ENCODE measurements at places on chromosomes 5 and 9.

DNA sequence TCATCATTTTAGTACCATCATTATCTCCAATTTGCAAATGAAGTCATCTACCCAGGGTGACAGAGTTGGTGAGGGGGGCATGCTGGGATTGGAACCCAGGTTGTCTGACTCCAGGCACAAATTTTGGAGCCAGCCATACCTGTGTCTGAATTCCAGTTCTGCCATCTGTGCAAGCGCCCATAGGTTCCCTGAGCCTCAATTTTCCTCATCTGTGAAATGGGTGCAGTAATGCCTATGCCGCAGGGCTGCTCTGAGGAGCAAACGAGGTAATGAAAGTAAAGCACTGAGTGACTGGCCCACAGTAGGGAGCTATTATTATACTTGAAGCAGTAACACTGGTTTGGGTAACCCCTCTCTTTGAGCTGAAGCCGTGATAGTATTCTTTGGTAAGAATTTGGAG, 49.6 kb downstream of the SH3PXD2B start:
- DNase-seq: no peak

- DNase-seq: no peak
Observed at GRCh38 chr5:53063176-53063575, 46.4 kb downstream of the MOCS2 start.

GRCh38 chr5:149671544-149671943, 58.6 kb upstream of the PPARGC1B start:
- no peak for DNase-seq

GRCh38 chr5:5350101-5350500, 72.4 kb upstream of the ICE1 start:
- DNase-seq: no peak

GRCh38 chr9:70061776-70062175, 18.1 kb downstream of the MAMDC2 start:
- DNase-seq: no peak

DNA sequence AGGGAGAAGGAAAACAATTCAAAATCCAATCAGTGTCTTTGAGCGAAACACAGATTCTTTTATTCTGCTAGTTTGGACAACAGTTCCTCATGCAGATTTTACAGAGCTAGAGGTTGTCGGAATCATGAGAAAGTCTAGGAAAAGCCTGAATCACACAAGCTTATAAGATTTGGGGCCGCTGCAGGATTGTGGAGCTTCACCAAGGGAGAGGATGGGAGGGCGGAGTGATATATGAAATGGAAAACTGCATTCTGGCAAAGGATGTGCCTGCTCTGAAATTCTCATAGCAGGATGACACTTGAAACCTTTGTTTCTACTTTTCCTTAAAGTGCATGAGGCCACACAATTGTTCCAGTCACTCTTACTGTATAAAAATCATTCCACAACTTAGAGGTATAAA, 134.3 kb downstream of the OR2K2 start:
- DNase-seq: no peak

DNA sequence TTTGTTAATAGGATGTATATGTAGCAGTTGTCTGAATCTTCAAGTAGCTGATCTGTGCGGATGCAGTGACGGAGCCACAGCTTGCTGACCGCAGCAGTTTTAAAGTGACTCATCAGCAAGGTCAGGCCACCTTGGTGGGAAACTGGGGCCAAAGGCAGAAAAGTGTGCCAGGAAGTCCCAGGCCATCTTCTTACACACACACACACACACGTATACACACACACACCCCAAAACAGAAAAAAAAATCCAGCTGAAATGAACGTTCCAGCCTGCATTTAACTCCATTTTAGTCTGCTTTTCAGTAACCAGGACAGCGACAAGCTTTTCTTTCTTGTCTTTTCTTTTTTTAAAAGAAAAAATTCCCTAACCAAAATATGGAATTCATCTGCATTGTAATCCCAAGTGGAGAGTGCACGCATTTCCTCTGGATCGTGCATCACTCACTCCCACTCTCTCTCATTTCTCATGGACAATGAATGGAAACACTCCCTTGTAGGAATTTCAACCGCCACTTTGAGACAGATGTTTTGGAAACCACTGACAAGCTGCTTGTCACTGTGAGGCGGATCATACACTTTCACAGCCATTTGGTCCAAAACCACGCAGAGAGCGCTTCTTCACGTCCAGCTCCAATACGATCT, 103.9 kb downstream of the LHFPL2 start:
- DNase-seq: no peak

DNA sequence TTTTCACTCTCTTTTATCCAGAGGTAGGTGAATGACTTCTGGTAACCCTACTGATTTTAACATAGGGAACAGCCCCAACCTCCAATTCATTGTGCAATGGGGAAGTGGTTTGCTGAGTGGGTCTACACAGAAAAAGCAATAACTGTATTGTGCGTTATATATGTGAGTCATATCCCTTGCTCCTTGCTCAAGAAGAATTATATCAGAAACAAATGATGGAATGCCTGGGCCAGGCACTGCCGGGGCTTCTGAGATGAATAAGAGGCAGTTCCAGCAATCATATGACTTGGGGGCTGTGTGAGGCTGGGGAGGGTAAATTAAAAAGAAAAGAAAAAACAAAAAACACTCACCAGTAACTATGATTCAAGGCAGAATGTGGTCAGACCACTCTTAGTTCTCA, 79.2 kb upstream of the ABCA1 start:
- DNase-seq: no peak

DNA sequence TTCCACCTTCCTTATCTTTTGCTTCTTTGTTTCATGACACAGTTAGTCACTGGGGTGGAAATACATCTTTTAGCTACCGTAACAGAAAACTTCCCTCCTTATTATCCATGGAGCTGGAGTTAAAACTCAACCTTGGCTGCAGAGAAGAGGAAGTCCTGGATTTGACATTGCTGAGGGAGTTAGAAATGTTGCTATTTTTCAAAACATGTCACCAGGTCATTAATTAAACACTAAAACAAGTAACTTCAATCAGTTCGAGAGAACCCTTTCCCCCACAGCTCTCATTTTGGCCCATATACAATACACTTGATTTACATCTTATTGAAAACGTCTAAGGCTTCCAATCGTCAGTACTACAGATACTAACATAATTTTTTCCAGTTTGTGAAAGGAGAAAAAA, 237.9 kb upstream of the CD180 start:
- no peak for DNase-seq

DNA sequence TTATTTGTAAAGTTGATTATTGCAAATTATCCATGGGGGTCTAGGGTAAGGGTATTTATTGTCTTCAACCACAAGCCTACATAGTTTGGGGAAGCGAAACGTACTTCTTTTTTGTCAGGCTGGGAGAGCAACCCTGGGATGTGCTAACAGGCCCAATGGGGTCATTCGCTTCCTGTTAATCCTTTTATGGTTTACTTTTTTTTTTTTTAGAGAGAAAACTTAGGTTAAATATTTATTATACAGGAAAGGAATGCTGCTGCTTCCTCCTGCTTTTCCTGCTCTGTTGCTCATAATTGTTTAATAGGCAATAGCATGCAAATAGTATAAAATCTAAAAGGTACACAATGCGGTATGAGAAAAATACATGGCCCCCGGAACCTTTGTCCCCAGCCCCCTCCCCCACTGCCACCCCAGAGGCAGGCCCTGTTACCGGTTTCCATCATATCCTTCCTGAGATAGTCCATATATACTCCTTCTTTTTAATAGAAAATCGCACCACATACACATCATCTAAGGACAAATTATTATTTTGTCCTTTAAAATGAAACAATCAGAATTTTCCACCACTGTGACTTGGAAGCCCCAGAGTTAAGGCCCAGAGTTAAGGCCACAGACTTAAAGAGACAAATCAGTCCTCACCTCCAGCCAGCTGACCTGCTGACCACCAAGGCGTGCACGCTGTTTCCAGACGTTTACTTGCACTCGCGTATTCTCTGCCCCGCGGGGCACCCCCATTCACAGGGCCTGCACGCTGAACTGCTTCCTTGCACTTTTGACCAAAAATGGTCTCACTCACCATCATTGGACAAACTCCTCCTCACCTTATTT, 83.9 kb downstream of the NDFIP1 start:
- DNase-seq: no peak

- DNase-seq: no peak
Observed at GRCh38 chr5:127471211-127471610, 46.2 kb upstream of the PRRC1 start.

- DNase-seq: no peak
Observed at GRCh38 chr9:25964239-25964638, 286.0 kb upstream of the TUSC1 start.

DNA sequence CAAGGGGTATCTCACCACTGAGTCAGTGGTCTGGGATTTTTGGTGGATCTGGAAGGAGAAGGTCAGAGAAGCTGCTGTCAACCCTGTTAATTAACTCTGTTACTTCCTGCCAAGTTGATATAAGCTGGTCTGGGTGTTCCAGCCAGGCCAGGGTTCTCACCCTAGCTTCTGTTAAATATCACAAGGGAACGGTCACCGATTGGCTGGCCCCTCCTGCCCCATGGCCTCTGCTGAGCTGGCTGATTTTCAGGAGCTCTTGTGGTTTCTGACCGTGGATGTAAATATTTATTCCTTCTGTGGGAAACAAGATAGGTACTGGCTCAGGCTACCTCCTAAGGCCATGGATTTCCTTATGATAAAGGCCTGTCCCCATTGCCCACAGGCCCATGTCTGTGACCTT, 1.0 kb downstream of the ADAMTS13 start:
- no peak for DNase-seq

All from DMS79 treated with DMSO at 0.1 percent for 48 hours (cell line).